CD4-positive, alpha-beta memory T cell (primary cell): ENCODE measurements at places on chromosomes 3 and 15. TPM values are rescaled to one million over a fixed set of nuclear protein-coding genes. Genes with fewer than 3 reads are reported as not detected.

DNA sequence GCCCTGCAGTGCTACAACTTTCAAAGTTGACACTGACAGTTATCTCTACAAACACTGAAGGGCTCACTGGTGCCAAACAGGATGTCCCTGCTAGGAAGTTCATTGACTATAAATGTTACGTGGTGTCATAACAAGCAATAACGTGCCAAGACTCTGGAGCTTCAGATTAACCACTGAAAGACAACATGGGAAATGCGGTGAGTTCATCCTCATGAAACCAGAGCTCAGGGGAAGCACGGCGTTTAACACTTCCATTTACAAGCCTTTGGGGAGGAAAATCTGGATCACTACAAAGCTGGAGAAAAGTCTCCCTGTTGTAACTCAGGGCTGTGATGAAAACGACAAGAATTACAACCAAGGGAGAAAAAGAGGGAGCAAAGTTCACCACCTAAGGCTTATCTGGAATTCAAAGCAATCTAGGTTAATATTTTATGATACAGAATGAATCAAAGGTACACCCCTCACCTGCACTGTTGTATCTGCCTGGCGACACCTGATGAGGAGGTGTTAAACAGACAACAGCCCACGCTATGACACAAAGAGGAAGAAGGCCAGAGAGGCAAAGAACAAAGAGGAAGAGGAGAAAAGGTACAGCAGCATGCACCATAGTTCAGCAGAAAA is 27.0 kb downstream of the SHQ1 start:
- no peak for DNase-seq

GRCh38 chr15:70856884-70857561 is 3.1 kb upstream of the LARP6 start:
- no peak for DNase-seq

Gene TMIE
- total RNA-seq = 3.1 TPM

Gene PAQR9
- total RNA-seq = not detected

Gene GRM7
- not detected for total RNA-seq

DNA sequence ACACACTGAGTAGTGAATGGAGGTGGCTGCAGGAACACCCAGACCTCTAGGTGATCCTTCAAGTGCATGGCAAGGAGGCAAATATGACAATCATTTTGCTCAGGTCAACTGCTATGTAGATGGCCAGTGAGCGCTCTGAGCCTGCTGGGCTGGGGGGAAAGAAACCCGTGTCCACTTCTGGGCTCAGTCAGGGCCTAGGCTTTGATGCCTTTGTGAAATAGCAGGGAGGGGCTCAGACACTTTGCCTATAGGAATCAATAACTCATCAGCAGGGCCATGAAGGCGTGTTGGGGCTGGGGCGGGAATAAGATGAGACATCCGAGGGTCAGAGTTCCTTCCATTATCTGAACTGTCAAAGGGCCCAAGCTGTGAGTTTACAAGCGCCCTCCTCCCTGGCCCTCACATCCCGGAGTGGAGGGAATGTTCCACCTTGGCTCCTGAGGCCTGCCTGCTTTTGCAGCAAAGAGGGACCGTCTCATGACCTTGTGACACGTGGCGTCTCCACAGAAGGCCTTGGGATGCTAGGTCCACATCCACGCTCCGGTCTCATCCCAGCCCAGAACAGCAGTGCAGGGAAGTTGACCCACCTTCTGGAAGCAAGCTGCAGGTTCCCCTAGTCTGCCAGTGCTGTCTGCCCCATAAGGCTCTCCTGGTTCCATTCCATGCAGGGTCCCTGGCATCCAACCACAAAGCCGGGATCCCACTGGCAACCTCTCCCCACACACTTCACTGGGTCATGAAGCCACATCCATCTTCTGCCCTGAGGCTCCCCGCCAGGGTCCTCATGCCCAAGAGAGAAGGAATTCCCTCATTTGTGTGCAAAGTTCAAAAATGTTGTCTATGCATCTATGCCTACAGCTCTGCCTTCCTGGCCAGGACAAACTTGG is 78.4 kb downstream of the CHSY1 start:
- DNase-seq = no peak

Gene TATDN2
- 76.1 TPM for total RNA-seq
